T-cell (primary cell): ENCODE measurements at places on chromosomes 3 and 15. TPM values are rescaled to one million over a fixed set of nuclear protein-coding genes. Genes with fewer than 3 reads are reported as not detected.

CELSR3 gene
- total RNA-seq, result 5.6 TPM

- DNase-seq, result no peak
- H3K27ac ChIP-seq, result no peak overlapping the region
- H3K27me3 ChIP-seq, result no peaks in the 10 kb centered on the region
Measured at GRCh38 chr3:184884359-184885017, 72.5 kb downstream of the VPS8 start.

DNA sequence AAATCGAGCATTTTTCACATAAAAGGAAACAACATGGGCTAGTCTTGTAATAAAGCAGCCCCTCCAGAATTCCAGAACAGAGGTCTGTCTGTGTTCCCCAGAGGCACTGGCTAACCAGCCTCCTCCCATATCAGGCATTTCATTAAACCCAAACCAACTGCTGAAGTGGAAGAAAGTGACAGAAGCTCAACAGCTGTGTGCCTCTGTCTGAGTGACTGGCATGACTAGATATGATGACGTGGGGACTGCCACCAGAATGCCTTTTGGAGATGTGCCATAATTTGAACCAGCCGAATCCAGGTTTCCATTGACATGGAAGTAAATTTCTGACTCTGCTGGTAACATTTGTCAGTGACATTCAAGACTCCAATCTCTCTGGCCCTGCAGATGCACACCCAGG, 8.7 kb downstream of the LIMD1 start:
- no peak for DNase-seq
- no peak overlapping the region for H3K4me3 ChIP-seq
- H3K4me1 ChIP-seq, result peaks cover 18% of the 10 kb centered on the region
- H3K36me3 ChIP-seq, result peaks cover 8% of the 10 kb centered on the region

ATP13A5 gene
- not detected for total RNA-seq

DNA sequence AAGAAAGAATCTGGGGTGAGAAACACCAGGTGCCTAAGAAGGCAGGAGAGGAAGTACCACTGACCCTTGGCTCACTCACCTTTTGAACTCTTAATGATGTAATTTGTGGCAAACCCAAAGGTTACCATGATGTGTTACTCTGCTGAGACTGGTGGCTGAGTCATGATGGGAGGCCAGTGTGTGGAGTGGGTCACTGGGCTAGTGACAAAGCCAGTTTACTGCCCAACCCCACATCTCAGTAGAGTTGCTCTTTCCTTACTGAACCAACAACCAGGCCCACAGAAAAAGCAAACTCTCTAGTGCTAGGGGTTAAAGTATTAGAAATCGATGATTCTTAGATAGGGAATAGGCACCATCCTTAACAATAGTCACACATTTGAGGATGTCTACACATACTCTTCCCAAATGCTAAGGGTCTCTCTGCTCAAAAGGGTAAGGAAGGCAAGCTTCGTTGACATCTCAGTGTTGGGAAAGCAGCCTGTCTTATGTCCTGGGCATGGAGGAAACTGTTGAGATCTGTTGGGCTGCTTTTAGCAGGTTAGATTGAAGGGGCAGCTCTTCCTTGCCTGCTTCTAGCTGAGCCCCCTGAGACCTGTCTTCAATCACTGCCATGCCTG, 3.1 kb downstream of the RBP2 start:
- no peak overlapping the region for H3K27ac ChIP-seq
- no peak for DNase-seq
- peaks cover 3% of the 10 kb centered on the region for H3K27me3 ChIP-seq

DNA sequence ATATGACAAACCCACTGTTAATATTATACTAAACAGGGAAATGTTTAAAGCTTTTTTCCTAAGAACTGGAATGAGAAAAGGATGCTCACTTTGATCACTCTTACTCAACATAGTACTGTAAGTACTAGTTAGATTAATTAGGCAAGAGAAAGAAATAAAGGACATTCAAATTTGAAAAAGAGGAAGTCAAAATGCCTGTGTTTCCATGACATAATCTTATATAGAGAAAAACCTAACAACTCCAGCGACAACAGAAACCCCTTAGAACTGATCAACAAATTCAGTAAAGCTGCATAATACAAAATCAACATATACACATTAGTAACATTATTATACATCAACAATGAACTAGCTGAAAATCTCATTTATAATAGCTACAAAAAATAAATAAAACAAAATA, 200.6 kb upstream of the ROBO1 start:
- H3K27ac ChIP-seq, result no peak overlapping the region
- H3K4me3 ChIP-seq, result no peak overlapping the region
- no peaks in the 10 kb centered on the region for H3K36me3 ChIP-seq
- no peak for DNase-seq

TUSC7 gene
- total RNA-seq, result not detected

FMN1 gene
- total RNA-seq, result 0.20 TPM

GRCh38 chr3:193021506-193022010, 103.9 kb upstream of the MB21D2 start:
- no peaks in the 10 kb centered on the region for H3K4me1 ChIP-seq
- no peak overlapping the region for H3K4me3 ChIP-seq
- no peaks in the 10 kb centered on the region for H3K27me3 ChIP-seq
- no peak for DNase-seq
- no peak overlapping the region for H3K27ac ChIP-seq

DNA sequence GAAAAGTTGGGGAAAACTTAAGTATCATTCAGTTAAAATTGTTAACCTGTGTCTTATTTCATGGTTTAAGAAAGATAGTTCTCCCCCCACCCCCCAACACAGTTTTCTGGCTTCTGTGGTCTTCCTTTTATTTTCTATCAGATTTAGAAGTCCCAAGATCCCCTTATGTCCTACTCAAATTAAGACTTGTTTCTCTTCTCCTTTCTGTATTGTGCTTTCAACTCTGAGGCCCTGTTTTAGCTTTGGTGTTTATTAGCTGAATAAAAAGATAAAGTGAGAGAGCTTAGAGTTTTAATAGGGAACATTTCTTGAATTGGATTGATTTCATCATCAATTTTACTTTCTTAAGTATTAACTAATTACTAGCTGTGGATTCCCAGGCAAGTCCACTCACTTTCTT, 62.6 kb downstream of the AKAP13 start:
- H3K4me1 ChIP-seq, result peaks cover 10% of the 10 kb centered on the region
- DNase-seq, result no peak
- no peaks in the 10 kb centered on the region for H3K27me3 ChIP-seq

- no peak overlapping the region for H3K27ac ChIP-seq
- no peaks in the 10 kb centered on the region for H3K27me3 ChIP-seq
- H3K4me1 ChIP-seq, result no peaks in the 10 kb centered on the region
- no peak overlapping the region for H3K4me3 ChIP-seq
- no peaks in the 10 kb centered on the region for H3K36me3 ChIP-seq
Measured at GRCh38 chr3:113275929-113276750, 64.8 kb downstream of the BOC start.

GRCh38 chr15:90228960-90229359, 4.8 kb downstream of the CIB1 start:
- H3K4me3 ChIP-seq, result no peak overlapping the region
- peaks cover 58% of the 10 kb centered on the region for H3K36me3 ChIP-seq
- peaks cover 46% of the 10 kb centered on the region for H3K4me1 ChIP-seq
- peak overlapping the region; percentile 27 for H3K27ac ChIP-seq
- no peak for DNase-seq

- no peaks in the 10 kb centered on the region for H3K36me3 ChIP-seq
- no peak overlapping the region for H3K27ac ChIP-seq
- no peak for DNase-seq
Measured at GRCh38 chr3:10875914-10876313, 59.9 kb downstream of the SLC6A11 start.

GRCh38 chr15:80636675-80637074, 58.4 kb upstream of the ABHD17C start:
- no peaks in the 10 kb centered on the region for H3K27me3 ChIP-seq
- no peak overlapping the region for H3K27ac ChIP-seq
- no peaks in the 10 kb centered on the region for H3K36me3 ChIP-seq
- no peaks in the 10 kb centered on the region for H3K4me1 ChIP-seq
- DNase-seq, result no peak

OR5H6 gene
- not detected for total RNA-seq

- H3K27me3 ChIP-seq, result no peaks in the 10 kb centered on the region
- no peaks in the 10 kb centered on the region for H3K4me1 ChIP-seq
- no peak for DNase-seq
- no peak overlapping the region for H3K27ac ChIP-seq
- no peak overlapping the region for H3K4me3 ChIP-seq
Measured at GRCh38 chr15:79981831-79982455, 10.9 kb upstream of the BCL2A1 start.

DNA sequence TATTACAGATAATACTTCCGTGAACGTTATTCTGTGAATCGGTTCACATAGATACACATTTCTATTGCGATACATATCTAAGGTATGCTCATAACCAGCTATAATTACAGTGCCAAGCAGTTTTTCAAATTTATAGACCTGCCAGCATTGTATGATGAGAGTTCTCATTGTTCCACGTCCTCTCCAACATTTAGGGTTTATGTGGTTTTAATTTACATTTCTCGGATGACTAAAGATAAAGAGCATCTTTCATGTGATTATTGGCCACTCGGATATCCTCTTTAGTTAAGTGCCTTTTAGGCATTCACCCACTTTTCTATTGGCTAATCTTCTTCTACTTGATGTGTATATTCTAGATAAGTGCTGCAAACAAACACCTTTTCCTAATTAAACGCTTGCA, 134.7 kb upstream of the CCDC54 start:
- no peak overlapping the region for H3K4me3 ChIP-seq
- no peak for DNase-seq
- no peaks in the 10 kb centered on the region for H3K36me3 ChIP-seq
- no peaks in the 10 kb centered on the region for H3K27me3 ChIP-seq

- H3K4me3 ChIP-seq, result no peak overlapping the region
- H3K36me3 ChIP-seq, result no peaks in the 10 kb centered on the region
- no peaks in the 10 kb centered on the region for H3K4me1 ChIP-seq
- no peak for DNase-seq
- H3K27me3 ChIP-seq, result peaks cover 9% of the 10 kb centered on the region
Measured at GRCh38 chr3:123739754-123740153, 144.4 kb downstream of the MYLK start.

DNA sequence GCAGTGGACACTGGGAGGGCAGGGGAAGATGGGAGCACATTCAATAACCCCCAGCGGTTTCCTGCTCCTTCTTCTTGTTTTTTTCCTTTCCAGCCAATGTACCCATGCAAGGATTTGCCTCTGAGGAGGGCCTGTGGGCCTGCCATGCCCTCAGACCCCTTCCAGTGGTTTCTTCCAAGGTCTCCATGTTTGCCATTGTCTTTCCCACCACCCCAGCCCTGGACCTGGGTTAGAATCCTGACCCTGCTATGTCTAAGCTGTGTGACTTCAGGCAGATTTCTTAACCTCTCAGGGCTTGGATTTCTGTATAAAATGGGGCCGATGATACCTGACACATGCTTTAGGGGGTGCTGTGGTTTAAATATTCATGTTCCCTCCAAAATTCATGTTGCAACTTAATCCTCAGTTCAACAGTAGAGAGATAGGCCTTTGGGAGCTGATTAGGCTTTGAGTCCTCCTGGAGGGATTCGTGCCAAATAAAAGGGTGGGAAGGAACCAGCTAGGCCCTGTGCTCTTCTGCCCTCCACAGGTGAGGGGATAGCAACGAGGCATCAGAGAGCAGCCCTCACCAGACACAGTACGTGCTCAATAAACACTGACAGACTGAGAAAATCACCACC, 46.3 kb upstream of the FLNB start:
- H3K4me1 ChIP-seq, result peaks cover 7% of the 10 kb centered on the region
- DNase-seq, result no peak
- no peaks in the 10 kb centered on the region for H3K36me3 ChIP-seq
- no peak overlapping the region for H3K27ac ChIP-seq

GOLGA6D gene
- 0.13 TPM for total RNA-seq

ATP8B4 gene
- 0.72 TPM for total RNA-seq

GRCh38 chr3:143849854-143850549, 1.7 kb upstream of the SLC9A9 start:
- H3K27ac ChIP-seq, result peak overlapping the region; percentile 33
- peaks cover 28% of the 10 kb centered on the region for H3K4me1 ChIP-seq
- no peak for DNase-seq
- H3K36me3 ChIP-seq, result no peaks in the 10 kb centered on the region
- no peaks in the 10 kb centered on the region for H3K27me3 ChIP-seq
- H3K4me3 ChIP-seq, result no peak overlapping the region

DNA sequence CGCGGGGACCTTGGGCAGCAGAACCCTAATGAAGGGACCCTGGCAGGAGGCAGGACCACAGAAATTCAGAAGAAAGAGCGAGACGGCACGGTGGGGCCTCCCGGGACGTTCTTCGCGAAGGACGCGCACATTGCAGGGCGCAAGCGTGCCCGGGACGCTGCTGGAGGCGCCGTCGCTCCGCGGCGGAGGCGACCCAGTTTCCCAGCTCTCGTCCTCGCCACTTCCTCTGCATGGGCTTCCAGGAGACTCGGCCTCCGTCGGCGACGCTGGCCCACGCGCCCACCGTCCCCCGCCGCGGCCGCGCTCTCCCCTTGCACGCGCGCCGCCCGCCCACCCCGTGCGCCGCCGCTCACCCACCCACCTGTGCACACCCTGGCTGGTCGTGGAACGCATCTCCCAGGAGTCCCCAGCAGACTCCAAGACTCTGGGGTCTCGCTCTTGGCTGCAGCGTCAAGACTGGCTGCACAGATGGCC, 31.8 kb upstream of the SMAD3 start:
- peak; percentile 33 for DNase-seq
- no peaks in the 10 kb centered on the region for H3K27me3 ChIP-seq
- H3K36me3 ChIP-seq, result no peaks in the 10 kb centered on the region
- peaks cover 28% of the 10 kb centered on the region for H3K4me1 ChIP-seq
- H3K27ac ChIP-seq, result no peak overlapping the region

GRCh38 chr3:152030320-152030719, 156.9 kb downstream of the SUCNR1 start:
- H3K27ac ChIP-seq, result no peak overlapping the region
- no peak for DNase-seq
- H3K4me1 ChIP-seq, result no peaks in the 10 kb centered on the region
- H3K36me3 ChIP-seq, result no peaks in the 10 kb centered on the region

ENTPD3 gene
- total RNA-seq, result not detected
